Left hindlimb (tissue), 1 donor: ENCODE measurements at places on chromosomes 2 and 18.
A peak's percentile ranks its signal among the peaks of the same experiment; 100 is the strongest.

GRCh38 chr2:122191331-122191730 lies 435.9 kb downstream of the TSN start:
- no peak for DNase-seq

DNA sequence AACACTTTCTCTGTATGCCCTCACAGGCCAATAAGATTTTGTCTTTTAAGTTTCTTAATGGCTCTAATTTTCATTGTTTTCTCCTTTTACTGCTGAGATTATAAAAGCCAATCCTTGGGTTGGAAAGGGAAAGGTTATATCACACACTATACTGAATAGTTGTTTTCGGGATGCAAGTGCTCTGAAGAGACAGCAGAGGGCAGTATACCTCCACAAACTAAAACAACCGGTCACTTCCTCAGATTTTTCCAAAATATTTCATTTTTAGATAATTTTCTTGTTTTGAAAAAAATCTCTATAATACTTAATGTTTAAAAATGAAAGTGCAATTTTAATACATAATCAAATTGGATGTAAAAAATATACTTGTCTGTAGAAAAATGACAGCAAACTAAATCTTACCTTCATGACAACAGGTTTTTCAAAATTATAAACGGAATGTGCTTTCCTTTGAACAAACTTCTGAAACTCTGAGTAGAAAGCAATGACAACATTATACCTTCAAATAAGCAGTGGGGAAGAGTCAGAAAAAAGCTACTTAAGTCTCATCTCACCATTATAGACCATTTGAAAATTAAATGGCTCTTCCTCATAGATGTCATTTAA lies 82.7 kb downstream of the ORC4 start:
- no peak for DNase-seq

GRCh38 chr2:238869293-238870124 lies 21.6 kb downstream of the TWIST2 start:
- no peak for DNase-seq

- no peak for DNase-seq
Observed at GRCh38 chr18:59087391-59087790, 52.3 kb upstream of the SEC11C start.

- DNase-seq: no peak
Observed at GRCh38 chr2:127541809-127542208, 6.3 kb downstream of the MYO7B start.

DNA sequence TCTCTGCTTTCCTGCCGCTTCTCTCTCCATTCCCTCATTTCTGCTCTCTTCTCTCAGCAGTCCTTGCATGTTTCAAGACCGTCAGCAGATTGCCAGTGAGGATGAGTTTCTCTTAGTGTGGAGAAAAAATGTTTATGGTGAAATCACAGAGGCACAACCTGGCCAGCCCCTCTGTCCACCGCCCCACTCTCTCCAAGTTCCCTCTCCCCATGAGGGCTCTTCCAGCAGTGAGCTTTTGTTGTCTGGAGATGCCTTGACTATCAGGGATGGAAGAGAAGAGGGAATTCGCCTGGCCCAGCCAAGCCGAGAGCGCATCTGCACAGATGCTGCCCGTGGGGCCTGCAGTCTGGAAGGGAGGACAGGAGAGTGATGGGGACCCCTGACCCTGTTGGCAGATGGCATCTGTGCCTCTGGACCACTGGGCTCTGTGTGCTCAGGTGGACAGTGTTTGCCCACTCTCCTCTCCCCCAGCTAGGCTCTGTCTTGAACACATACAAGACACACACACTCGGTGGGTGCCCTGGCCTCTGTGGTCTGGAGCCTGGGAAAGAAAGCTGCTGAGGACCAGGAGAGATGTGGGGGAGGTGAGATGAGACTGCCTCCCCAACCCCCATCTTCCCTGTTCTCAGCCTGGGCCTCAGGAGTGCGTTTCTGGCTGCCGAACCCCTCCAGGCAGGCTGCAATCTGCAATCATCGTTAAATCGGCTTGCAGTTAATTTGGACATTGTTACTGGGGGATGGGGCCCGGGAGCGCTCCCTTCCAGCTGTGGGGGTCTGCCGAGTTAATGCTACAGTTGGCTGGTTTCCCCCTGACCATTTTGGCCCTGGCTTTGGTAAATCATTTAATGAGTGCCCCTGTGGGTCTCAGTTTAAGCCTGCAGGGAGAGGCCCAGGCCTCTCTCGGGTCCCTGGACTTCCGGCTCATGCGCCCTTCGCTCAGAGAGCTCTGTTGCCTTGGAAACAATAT lies 4.5 kb downstream of the ITM2C start:
- DNase-seq: peak; percentile 67

DNA sequence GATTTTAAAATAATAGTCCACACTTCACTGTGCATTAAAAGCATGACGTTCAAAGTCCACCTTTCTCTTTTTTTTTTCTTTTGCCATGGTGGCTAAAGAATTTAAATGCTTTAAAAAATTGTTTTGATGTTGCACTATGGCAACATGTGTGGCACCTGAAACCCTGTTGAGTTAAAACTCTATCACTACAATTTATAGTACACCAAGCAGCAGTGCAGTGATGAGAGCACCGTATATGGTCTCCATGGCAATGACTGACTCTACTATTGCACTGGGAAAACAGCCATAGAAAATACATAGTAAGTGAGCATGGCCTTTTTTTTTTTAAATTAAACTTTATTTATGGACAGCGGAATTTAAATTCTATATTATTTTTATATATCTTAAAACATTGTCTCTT lies 298.8 kb downstream of the FIGN start:
- DNase-seq: no peak

- no peak for DNase-seq
Observed at GRCh38 chr2:17515652-17516051, 2.6 kb downstream of the RAD51AP2 start.

GRCh38 chr2:234324116-234324515 lies 172.8 kb downstream of the ARL4C start:
- no peak for DNase-seq

- DNase-seq: no peak
Observed at GRCh38 chr2:197615016-197615652, 60.3 kb downstream of the RFTN2 start.

GRCh38 chr2:220528180-220528675 lies 900.8 kb downstream of the SLC4A3 start:
- DNase-seq: no peak

DNA sequence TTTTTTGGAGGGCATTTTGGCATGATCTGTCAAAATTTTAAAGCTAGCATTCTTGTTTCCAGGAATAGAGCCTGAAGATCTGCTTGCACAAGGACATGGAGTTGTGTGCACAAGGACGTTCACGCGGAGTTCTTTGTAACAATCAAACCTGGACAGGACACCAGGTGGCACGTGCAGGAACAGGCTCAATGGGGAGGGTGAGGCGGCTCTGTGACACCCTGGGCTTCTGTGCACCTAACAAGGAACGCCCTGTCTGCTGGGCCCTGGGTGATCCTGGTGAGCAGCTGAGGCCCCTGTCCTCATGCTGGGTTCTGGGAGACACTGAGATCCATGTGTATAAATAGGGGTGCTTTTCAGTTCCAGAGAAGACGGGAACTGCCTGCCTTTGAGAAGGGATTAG lies 93.1 kb upstream of the PXDN start:
- no peak for DNase-seq

DNA sequence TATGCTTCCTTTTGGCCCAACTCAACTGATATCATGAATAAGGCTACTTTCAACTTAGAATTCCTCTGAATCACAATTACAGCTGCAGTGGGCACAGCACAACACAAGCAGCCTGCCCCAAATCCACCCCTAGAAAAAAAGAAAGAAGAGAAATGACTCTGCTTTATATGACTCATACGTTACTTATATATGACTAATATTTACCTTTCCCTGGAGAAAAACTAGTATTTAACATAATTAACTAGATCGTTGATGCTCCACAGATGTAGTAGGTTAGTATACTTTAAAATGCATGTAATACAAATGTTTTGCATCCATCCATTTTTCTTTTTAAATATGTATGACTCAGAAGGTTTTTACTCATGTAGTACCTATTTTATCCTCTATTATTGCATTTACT lies 133.3 kb upstream of the UNC80 start:
- DNase-seq: no peak

GRCh38 chr18:8951491-8951890 lies 151.0 kb upstream of the NDUFV2 start:
- no peak for DNase-seq

DNA sequence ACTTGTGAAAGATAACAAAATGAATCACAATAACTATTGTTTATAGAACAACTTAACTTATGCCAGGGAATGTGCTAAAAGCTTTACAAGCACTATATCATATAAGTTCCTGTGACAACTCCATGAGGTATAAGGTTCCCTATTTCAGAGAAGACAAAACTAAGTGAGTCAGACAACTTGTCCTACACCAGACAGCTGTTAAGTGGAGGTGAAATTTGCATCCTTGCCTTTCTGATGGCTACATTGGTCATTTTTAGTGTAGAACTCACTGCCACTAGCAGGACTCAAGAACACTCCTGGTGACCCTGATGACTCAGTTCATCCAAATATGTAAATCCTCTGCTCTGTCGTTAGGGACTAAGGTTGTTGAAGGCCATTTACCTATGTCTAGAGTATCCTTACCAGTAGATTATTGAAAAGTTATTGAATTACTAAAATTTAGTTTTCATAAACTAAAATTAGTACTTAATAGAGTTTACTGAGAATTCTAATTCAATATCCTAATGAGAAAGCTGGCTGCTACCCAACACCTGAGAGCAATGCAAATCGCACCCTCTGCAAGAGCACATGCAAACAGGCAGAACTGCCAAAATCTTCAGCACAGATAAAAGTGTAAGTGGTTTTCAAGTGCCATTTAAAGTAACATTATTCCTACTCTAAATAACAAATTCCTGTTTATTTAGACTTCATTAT lies 636.2 kb downstream of the NRXN1 start:
- DNase-seq: no peak

DNA sequence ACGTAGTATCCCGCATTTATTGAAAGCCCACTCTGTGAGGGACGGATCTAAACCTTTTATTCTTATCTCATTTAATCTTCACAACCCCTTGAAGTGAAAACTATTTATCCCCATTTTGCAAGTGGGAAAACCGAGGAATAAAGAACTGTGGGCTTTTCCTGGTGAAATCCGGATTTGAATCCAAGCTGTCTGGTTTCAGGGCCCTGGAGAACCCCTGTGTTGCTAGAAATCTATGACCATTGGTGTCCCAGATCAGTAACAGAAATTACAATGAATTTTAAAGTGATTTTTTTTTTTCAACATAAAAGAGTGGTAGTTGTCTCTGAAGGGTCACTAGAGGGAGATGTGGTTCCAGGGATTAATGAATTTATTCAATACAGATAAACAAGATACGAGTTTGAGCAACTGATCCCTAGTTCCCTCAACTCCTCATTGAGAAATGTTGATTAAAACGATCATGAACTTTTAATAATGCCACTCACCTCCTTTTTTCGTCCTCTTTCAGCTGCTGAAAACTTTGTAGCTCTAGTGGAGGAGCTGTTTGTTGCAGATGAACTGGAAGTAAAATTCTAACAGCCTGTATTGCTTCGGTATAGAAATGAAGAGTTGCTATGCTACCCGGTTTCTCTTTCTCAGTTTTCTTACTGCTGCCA lies 940 bp downstream of the XRCC5 start:
- no peak for DNase-seq

DNA sequence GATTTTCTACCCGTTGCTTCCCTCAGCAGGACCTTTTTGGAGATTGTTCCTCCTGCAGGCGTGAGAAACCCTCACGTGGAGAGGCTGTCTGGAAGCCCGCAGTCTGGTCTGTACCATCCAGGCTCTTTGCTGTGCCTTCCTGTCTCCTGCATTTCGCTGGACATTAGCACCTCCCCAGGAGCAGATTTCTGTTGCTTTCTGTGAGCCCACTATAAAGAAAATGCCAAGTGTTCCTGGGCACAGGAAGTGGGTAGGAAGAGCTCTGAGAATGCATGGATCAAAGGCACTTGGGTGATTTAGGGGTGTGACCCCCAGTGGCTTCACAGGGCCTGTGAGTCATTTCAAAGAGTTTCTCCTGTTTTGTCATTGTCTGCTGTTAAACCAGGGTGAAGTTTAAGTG lies 27.3 kb downstream of the SPTBN1 start:
- DNase-seq: no peak

DNA sequence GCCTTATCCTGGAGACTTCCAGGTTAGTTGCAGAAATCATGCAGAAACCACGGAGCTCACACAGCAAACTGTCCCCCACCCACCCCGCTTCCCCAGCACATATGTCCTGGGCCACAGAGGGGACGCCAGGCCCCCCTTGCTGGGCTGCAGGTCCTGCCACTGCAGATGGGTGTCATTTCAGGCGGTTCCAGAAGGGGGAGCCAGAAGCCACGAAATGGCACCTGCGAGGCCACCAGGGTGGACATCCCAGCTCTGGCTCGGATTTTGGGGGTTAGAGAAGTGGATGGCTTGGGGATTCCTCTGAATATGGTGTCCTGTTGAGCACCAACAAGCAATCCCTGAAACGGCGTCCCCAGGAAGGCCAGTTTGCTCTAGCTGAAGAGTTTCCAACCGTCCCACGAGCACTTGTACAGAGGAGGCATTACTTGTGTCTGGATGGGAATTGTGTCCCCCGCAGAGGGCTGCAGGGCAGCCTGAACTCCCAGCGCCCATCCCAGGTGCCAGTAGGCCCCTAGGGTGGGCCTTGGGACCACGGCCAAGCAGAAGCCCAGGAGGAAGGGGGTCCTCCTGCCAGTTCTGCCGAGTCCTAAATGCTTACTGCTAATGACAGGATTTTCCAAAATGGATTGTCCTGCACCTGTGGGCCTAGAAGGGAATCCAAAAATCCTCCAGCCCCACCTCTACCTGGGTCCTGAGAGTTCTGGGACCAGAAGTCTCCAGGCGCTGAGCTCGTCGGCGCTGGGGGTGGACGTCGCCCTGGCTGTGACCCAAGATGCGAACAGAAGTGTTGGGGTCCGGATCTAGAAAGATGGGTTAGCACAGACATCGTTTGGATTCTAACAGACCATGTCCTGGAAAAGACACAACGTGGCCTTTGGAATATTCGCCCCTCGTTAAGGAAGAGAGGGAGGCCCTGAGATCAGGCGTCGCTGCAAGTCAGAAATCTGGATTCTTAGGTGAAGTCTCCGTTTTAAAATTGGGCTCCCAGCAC lies 14.6 kb upstream of the NFATC1 start:
- peak; percentile 79 for DNase-seq

GRCh38 chr2:118822015-118822414 lies 25.4 kb downstream of the EN1 start:
- DNase-seq: no peak

DNA sequence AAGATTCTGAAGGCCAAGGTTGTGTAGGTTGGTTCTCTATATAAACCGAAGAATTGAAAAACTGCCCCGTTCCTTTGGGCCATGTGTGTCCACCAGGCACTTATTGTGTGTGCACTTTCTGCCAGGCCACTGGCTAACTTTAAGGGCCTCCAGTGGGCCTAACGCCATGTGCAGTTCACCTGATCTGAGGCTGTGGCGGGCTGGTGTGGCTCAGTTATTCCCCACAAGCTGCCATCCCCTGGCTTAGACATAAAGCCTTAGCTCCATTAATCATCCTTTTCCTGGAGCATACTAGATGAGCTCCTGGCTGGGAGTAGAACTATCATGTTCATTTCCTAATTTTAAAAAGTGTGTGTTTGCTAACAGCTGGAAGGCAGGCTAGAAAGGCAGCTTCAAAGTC lies 304.1 kb upstream of the TNP1 start:
- DNase-seq: peak; percentile 47
